Cardiac muscle cell (in vitro differentiated cells and primary cell): ENCODE measurements at places on chromosomes 1 and 21. TPM values are rescaled to one million over a fixed set of nuclear protein-coding genes. Genes with fewer than 3 reads are reported as not detected.
A peak's percentile ranks its signal among the peaks of the same experiment; 100 is the strongest.

- H3K27ac ChIP-seq, result peak overlapping the region; percentile 68
- peaks cover 33% of the 10 kb centered on the region for H3K4me1 ChIP-seq
- H3K36me3 ChIP-seq, result no peaks in the 10 kb centered on the region
- no peak overlapping the region for H3K4me3 ChIP-seq
These were observed 147.1 kb downstream of the KIF26B start for GRCh38 chr1:245301921-245302320.

Gene LRRC42
- total RNA-seq, result 39.3 and 44.9 TPM in 2 replicates

Gene PLA2G2A
- total RNA-seq, result not detected in 2 replicates

- no peaks in the 10 kb centered on the region for H3K4me1 ChIP-seq
- peaks cover 24% of the 10 kb centered on the region for H3K27me3 ChIP-seq
These were observed 15.6 kb downstream of the IGFN1 start for GRCh38 chr1:201206176-201206575.

DNA sequence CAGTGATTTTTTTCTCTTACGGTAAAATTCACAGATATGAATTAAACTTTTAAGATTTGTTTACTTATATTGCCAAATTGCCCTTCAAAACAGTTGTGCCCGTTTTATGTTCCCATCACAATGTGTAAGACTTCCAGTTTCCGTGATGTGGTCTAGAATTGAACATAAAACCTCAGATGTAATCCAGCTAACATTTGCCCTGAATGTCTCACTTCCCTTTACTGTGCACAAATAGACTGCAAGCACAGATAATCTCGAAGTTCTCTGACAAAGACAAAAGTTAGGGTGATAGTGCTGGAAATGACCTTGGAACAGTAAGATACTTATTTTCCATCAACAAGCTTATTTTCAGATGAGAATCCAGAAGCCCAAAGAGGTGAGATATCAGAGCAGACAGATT is 177.5 kb downstream of the ZZZ3 start:
- H3K4me1 ChIP-seq, result no peaks in the 10 kb centered on the region
- no peaks in the 10 kb centered on the region for H3K36me3 ChIP-seq
- H3K4me3 ChIP-seq, result no peak overlapping the region
- H3K27ac ChIP-seq, result no peak overlapping the region
- H3K27me3 ChIP-seq, result no peaks in the 10 kb centered on the region

Gene PADI4
- not detected in 2 replicates for total RNA-seq

Gene ENAH
- 50.8 and 124 TPM in 2 replicates for total RNA-seq

DNA sequence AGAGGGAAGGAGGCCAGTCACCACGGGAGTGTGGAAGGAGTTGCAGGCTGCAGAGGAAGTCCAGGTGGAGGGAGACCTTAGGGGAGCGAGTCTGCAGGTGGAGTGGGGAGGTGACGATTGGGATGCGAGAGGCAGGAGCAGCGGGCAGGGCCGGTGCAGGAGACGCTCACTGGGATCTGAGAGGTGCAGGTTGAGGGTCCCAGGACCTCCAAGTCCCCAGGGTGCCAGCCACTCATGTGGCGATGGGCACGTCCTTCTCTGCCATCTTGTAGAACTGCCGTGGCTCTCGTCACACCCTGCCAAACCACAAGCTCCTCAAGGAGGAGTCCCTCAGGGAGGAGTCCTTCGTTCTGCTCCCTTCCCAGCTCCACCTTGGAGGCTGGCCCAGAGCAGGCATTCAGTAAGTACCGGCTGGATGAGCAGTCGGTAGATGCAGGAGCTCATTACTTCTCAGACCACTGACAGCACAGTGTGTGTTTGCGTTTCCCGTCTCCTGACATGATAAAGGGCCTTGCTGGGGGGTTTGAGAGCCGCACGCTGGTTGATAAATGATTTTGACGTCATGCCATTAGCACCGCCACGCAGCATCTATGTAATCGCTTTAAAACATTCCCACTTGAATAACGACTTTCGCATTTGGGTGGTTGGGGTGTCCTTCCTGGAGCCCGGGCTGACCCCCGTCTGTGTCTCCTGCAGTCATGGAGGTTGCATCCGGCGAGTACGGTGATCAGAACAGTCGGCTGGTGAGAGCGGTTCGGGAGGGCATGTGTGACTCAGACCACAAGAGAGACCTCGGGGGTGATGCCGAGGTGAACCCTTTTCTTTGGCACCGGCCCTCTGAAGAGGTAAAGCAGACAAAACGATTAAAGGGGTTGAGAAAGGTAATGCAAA is 27.8 kb downstream of the TFF3 start:
- no peaks in the 10 kb centered on the region for H3K36me3 ChIP-seq
- H3K4me1 ChIP-seq, result no peaks in the 10 kb centered on the region
- no peak overlapping the region for H3K27ac ChIP-seq
- no peak for DNase-seq
- no peak overlapping the region for H3K4me3 ChIP-seq

Gene STIL
- total RNA-seq, result 4.2 and 13.4 TPM in 2 replicates

Gene EDEM3
- 26.1 and 36.7 TPM in 2 replicates for total RNA-seq

DNA sequence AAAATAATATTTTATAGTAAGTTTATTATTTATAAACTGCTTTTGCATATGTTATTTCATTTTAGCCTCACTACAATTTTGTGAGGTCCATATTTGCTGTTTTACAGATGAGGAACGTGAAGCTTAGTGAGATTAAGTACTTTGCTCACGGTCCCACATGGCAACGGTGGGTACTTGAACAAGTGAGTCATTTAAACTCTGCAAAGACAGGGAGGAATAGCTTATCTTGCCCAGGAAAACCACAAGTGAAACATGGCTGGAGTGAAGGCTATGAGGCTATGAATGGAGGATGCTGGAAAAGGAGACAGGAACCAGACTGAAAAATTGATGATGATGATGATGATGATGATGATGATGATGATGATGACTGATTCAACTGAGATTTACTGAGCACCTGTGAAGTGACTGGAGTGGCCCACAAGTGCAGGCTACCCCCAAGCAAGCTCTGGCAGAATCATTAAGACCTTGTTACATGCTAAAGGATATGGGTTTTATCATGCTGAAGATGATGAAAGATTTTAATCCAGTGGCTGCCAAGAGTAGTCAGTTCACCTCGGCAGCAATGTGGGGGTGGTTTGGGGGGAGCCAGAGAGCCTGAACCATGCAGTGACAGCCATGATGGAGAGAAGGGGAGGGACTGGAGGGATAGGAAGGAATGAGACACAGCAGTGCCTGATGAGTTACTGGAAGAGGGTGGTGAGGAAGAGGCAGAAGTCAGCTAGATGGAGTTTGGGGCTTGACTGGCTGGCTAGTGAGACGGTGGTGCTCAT is 1.4 kb upstream of the ABCA4 start:
- peaks cover 7% of the 10 kb centered on the region for H3K4me1 ChIP-seq
- no peak overlapping the region for H3K27ac ChIP-seq
- DNase-seq, result no peak
- H3K27me3 ChIP-seq, result no peaks in the 10 kb centered on the region
- no peak overlapping the region for H3K4me3 ChIP-seq

DNA sequence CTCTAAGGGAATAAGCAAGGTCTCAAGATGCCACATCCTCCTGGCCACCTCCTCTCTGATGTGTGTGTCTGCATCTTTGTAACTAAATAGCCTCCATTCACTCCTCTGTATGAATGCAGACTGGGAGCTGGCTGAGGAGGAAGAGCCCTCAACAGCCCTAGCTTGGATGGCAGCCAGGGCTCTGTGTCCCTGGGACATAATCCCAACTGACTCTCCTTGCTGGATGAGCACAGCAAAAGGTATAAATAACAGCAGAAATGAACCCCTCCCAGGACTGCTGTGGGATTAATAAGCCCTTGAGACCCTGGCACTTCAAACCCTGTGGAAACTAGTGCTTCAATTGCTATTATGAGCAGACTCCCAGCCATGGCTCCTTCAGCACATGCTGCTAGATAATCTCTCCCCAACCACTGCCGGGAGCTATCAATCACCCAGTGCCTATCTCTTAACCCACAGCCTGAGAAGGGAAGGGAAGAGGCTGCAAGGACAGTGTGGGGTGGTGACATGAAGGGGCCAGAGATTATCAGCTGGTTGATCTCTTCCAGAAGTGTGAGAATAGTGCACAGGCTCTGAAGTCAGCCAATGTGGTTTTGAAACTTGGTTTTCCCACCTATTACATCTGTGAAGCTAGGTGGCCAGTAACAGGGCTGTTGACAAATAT is 152.2 kb downstream of the TNR start:
- H3K36me3 ChIP-seq, result no peaks in the 10 kb centered on the region
- no peak for DNase-seq
- no peak overlapping the region for H3K27ac ChIP-seq
- H3K4me1 ChIP-seq, result no peaks in the 10 kb centered on the region
- no peaks in the 10 kb centered on the region for H3K27me3 ChIP-seq
- no peak overlapping the region for H3K4me3 ChIP-seq

DNA sequence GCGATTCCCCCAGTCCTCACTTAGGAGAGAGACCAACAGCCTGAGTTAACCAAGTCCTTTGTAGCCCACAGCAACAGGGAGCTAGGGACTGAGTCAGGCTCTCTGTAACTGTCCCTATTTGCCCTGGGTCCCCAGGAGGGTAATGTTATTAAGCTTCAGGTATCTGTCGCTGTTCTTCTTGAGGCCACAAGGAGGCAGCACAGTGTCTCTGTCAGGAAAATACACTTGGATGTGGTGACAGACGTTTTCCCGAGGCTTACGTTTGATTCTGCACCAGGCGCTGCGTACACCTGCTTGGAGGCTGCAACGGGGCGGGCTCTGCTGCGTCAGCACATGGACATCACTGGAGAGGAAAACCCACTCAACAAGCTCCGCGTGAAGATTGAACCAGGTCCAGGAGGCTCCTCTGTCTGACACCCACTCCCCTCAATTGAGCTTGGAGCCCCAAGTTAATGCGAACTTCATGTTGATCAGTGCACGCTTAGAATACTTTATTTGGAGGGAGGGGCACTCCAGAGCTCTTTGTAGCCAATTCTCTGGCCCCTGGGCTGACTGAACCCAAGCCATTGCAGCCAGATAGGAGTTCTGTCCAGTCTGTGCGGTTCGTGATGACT is 10.7 kb upstream of the ELF3 start:
- no peaks in the 10 kb centered on the region for H3K4me1 ChIP-seq
- no peak overlapping the region for H3K27ac ChIP-seq
- peak; percentile 63 for DNase-seq
- peaks cover 41% of the 10 kb centered on the region for H3K36me3 ChIP-seq

Gene DCDC2B
- not detected in 2 replicates for total RNA-seq

GRCh38 chr21:41659791-41660560 is 106.9 kb downstream of the RIPK4 start:
- no peaks in the 10 kb centered on the region for H3K27me3 ChIP-seq
- H3K4me3 ChIP-seq, result no peak overlapping the region
- H3K4me1 ChIP-seq, result peaks cover 5% of the 10 kb centered on the region
- DNase-seq, result peak; percentile 56
- no peaks in the 10 kb centered on the region for H3K36me3 ChIP-seq
- H3K27ac ChIP-seq, result no peak overlapping the region

Gene PPT1
- total RNA-seq, result 16.5 and 18.5 TPM in 2 replicates

DNA sequence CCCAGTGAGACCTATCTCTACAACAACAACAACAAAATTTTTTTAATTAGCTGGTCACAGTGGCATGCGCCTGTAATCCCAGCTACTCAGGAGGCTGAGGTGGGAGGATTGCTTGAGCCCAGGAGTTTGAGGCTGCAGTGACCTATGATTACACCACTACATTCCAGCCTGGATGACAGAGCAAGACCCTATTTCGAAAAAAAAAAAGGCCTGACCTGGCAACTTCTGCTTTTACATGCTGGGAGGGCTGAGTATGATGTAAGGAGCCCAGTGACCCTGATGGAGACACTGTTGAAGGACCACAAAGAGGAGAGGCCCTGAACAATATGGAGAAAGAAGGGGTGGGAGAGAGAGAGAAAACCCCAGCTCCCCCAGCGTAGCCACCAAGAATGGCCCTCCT is 9.2 kb upstream of the VPS26C start:
- H3K36me3 ChIP-seq, result no peaks in the 10 kb centered on the region
- H3K4me3 ChIP-seq, result no peak overlapping the region
- no peak overlapping the region for H3K27ac ChIP-seq
- no peaks in the 10 kb centered on the region for H3K27me3 ChIP-seq

DNA sequence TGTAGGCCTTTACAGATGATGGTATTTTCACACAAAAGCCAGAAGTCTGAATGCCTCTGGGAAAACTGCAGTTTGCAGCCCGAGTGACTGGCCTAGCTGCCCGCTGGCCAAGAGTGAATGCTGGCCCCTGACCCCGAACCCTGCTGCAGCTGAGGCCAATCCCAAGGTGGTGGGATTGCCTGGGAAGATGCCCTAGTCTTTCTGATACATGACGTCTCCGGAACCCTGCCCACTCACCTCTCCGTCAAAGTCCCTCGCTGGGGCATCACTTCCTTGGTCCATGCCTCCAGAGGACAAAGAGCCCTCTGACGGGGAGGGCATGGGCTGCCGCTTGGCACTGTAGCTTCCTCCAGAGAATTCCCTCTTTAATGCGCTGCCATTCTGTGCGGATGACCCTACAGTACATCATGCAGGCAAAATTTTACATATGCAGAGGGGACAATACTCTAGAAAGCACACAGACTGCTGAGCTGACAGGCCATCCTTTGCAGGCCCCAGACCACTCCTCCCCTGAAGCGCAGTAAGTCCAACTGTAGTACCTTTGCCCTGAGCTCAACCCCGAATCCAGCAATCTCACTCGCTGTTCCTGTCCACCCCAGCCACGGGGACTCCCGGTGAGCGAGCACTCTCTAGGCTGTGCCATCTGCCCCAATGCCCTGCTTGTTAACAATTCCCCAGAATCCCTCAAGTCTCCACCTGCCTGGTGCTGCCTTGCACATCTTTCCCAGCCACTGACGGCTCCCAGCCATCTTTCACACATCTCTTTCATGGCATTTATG is 54.7 kb downstream of the COQ8A start:
- H3K36me3 ChIP-seq, result no peaks in the 10 kb centered on the region
- H3K4me3 ChIP-seq, result no peak overlapping the region
- H3K27me3 ChIP-seq, result no peaks in the 10 kb centered on the region
- H3K4me1 ChIP-seq, result peaks cover 51% of the 10 kb centered on the region

Gene PCAT6
- 17.7 and 19.8 TPM in 2 replicates for total RNA-seq

GRCh38 chr1:109814993-109815786 is 51.5 kb upstream of the EPS8L3 start:
- H3K27me3 ChIP-seq, result no peaks in the 10 kb centered on the region
- H3K27ac ChIP-seq, result no peak overlapping the region
- DNase-seq, result no peak
- H3K4me1 ChIP-seq, result no peaks in the 10 kb centered on the region

GRCh38 chr1:41641941-41642527 is 157.6 kb upstream of the EDN2 start:
- no peaks in the 10 kb centered on the region for H3K36me3 ChIP-seq
- H3K27ac ChIP-seq, result no peak overlapping the region
- no peak overlapping the region for H3K4me3 ChIP-seq
- H3K4me1 ChIP-seq, result no peaks in the 10 kb centered on the region
- no peaks in the 10 kb centered on the region for H3K27me3 ChIP-seq
- no peak for DNase-seq

Gene SZT2
- 16.5 and 28.2 TPM in 2 replicates for total RNA-seq

GRCh38 chr21:44836666-44837471 is 19.0 kb upstream of the SUMO3 start:
- no peak overlapping the region for H3K4me3 ChIP-seq
- H3K27me3 ChIP-seq, result no peaks in the 10 kb centered on the region
- DNase-seq, result peak; percentile 41
- H3K4me1 ChIP-seq, result no peaks in the 10 kb centered on the region
- H3K27ac ChIP-seq, result no peak overlapping the region
- no peaks in the 10 kb centered on the region for H3K36me3 ChIP-seq

- H3K4me1 ChIP-seq, result peaks cover 4% of the 10 kb centered on the region
- H3K36me3 ChIP-seq, result peaks cover 7% of the 10 kb centered on the region
- no peaks in the 10 kb centered on the region for H3K27me3 ChIP-seq
- H3K4me3 ChIP-seq, result no peak overlapping the region
These were observed 277.6 kb downstream of the KIF26B start for GRCh38 chr1:245432228-245432875.

GRCh38 chr21:42236693-42237092 is 17.8 kb downstream of the ABCG1 start:
- H3K36me3 ChIP-seq, result no peaks in the 10 kb centered on the region
- peaks cover 34% of the 10 kb centered on the region for H3K4me1 ChIP-seq
- no peak for DNase-seq
- H3K27me3 ChIP-seq, result no peaks in the 10 kb centered on the region

Gene CAMSAP2
- 16.7 and 22.8 TPM in 2 replicates for total RNA-seq

Gene CYP4A11
- total RNA-seq, result not detected in 2 replicates
